ENCODE measurements at places on chromosomes 11 and 22.

DNA sequence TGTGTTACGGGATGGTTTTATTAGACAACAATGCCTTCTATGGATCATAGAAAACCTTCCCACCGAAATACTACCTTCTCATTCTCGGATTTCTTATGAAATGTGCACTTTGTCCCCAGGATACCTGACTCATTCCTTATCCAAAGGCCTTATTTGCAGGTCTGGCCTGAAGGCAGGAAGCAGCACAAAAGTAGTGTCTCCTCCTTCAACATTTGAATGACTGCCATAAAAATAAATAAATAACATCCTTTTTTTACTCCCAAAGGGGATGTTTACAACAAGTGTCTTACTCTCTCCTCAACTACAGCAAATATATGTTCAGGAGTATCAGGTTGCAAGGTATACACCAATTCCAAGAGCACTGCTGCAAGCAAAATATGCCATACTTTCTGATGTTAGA, 41.6 kb upstream of the PAK1 start:
- DNase-seq: no peak

GRCh38 chr11:31127290-31127689, 242.2 kb downstream of the DCDC1 start:
- no peak for DNase-seq

GRCh38 chr11:86341382-86341781, 33.3 kb upstream of the CCDC81 start:
- no peak for DNase-seq

DNA sequence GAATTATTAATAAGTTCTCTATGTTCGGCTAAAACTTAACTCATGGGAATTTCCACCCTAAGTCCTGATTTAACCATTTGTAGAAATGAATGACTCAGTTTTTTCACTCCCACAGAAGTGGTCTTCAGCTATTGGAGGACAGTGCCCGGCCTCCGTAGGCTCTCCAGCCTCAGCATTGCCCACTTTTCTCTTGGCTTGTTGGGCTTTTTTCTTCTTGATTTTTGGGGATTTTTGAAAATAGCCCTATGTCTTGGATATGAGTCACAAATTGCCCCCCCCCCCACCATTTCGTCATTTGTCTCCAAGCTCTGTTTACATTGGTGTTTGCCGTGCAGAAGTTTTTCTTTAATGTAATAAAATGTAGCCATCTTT, 66.7 kb downstream of the PACS1 start:
- DNase-seq: no peak

DNA sequence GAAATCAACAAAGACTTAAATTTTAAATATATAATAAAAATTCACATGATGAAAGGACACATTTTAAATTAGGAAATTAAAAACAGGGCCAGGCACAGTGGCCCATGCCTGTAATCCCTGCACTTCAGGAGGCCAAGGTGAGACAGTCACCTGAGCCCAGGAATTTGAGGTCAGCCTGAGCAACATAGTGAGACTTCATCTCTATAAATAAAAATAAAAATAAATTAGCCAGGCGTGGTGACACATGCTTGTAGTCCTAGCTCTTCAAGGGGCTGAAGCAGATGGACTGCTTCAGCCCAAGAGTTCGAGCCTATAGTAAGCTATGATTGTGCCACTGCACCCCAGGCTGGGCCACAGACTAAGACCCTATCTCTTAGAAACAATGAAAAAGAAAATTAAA, 29.3 kb downstream of the RRAS2 start:
- DNase-seq: no peak

- no peak for DNase-seq
Measured at GRCh38 chr11:10076458-10077141, 217.4 kb downstream of the SBF2 start.

DNA sequence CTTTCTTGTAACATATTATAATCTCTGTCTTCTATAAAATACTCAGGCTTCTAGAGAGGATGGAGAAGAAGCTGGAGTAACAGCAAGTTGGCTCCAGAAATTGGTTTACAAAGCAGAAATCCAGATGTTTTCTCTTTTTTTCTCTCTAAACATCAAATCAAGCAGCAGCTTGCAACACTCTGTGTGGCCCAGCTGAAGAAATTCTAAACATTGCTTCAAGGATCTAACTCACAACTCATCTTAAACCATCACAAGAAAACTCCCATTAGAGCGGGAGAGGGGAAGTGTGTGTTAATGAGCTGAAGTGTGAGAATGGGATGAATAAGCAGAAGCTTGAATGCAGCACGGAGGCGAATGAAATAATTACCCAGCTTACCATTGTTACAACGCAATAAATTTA, 146.5 kb downstream of the OPCML start:
- no peak for DNase-seq

DNA sequence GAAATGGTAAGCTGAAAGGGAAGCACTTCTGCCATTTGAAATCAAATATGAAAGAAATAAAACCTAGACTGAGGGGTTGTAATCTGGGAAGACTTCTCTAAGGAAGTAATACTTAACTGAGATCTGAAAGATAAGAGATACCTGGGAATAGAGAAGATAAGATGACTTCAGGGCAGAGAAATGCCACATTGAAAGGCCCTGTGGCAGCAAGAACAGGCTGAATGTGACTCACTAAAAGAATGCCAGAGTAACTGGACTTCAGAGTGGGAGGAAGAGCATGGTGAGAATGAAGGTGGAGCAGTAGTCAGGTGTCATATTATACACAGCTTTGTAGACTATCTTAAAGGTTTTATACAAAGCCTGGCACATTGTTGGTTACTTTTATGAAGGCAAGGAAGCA, 17.6 kb downstream of the CALCA start:
- no peak for DNase-seq

All from stimulated activated CD8-positive, alpha-beta memory T cell treated with anti-CD3 and anti-CD28 coated beads, Interleukin-7, amount 100 ng/mL, for 48 hours (primary cell).